Activated CD8-positive, alpha-beta T cell treated with anti-CD3 and anti-CD28 coated beads for 36 hours (primary cell): ENCODE measurements at places on chromosomes 1 and 21.

GRCh38 chr1:164772635-164773034, 213.7 kb downstream of the PBX1 start:
- DNase-seq, result peak; percentile 21

DNA sequence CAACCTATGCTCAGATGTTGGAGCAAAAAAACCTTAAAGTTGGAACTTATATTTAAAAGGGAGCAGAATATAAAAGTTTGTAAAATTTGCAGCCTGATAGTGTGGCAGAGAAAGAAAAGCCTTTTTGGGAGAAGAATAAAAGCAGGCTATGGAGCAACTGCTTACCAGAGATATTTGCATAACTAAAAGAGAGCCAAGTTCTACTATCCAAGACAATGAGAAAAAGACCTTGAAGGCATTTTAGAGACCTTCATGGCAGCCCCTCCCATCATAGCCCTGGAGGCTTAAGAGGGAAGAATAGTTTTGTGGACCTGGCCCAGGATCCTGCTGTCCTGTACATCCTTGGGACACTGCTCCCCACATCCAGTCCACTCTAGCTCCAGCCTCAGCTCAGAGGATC, 312.5 kb upstream of the ZRANB2 start:
- no peak for DNase-seq

DNA sequence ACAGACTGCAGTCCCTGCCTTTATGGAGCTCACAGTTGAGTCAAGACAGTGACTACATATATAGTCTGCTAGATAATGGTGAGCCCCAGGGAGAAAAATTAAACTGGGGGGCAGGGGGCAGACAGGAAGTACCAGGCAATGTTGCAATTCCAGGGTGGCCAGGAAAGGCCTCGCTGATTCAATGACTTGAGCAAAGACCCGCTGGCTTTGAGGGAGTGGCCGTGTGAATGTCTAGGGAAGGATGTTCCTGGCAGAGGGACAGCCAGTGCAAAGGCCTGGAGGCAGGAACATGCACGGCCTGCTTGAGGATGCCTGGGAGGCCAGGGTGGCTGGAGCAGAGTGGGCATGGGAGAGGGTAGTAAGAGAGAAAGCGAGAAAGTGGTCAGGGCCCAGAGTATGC, 23.0 kb upstream of the EPHA8 start:
- no peak for DNase-seq

- DNase-seq, result peak; percentile 32
Observed at GRCh38 chr1:157969697-157970485, 23.6 kb upstream of the KIRREL1 start.

DNA sequence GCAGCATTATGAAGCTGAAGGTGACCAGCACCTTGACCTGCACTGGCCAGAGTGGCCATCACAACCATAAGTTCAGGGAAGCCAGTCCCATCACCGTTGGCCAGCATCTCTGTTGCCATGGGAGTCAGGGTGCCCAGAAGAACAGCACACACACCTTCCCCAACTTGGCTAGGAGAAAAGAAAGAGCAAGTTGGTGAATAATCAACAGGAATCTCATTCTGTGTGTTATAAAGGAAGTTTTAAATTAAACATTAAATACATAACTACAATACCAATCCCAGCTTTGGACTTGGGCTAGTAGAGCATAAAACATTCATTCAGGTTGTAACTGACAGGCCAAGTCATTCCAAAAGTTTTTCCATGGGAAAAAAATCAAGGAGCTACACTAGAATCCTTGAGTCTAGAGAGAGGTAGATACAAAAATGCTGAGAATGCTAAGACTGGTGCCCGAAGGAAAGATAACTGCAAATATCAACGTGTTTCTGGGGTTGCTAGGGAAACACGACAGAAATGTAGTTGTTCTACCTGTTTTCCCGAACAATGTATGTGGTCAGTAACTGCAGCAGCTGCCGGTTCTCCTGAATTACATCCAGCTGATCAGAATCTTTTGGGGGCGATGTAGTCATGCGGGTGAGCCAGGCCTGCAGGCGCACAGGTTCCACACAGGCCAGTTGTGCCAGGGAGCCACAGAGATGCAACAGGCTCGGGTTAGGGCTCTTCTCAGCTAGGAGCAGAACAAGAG, 45.6 kb downstream of the UBR4 start:
- no peak for DNase-seq

- peak; percentile 81 for DNase-seq
Observed at GRCh38 chr1:15948595-15949452, 27.1 kb downstream of the ZBTB17 start.

DNA sequence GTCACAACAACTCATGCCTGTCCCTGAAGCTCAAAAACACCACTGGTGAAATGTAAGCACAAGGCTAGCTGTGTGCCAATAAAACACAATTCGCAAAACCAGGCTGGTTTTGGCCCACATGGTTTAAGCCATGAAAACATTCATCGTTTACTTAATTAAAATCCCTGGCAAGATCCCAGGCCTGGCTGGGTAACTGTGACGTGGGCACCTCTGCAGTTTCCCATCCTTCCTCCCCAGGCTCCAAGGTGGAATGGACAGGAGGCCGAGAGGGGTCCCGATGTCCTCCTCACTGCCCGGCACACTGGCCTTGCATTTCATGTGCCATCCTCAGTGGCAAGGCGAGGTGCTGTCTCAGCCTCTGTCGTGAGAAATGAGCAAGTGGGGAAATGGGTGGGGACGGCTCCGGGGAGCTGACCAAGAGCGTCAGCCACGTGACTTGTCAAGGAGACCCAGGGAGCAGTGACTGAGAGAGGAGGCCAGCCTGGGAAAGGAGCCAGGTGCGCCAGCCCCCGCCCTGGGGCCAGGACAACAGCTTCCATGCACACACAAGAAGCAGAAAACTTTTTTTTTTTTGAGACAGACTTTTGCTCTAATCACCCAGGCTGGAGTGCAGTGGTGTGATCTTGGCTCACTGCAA, 153.1 kb upstream of the RAB4A start:
- DNase-seq, result no peak

DNA sequence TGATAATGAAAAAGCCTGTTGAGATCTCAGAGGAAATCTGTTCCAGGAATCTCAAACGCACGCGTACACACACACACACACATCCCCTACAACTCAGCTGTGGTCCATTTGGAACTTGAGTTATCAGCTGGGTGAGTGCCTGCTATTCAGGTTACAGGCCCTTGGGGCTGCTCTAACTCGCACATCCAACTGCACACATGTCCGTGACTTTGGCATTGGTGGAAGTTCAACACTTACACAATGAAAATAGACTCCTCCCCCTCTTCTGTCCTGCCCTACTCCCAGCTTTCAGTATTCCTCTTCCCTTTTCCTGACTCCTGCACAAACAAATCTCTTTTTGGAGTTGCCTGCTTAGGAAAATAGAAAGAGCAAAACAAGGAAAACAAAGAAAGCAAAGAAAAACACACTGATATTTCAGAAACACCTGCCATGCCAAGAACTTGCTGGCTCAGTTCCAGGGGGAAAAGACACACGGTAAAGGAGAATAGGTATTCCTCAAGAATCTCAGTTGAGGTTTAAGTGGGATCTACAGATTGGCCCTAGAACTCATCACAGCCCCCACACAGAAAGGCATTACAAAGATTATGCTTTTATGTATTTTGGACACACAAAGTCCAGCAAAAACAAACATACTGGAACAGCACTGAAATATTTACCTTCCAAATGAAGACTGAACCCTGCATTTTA, 140.9 kb downstream of the TGFBR3 start:
- no peak for DNase-seq

- no peak for DNase-seq
Observed at GRCh38 chr1:2904191-2904590, 102.7 kb upstream of the TTC34 start.

- DNase-seq, result no peak
Observed at GRCh38 chr1:20654104-20654690, 7.0 kb downstream of the DDOST start.

DNA sequence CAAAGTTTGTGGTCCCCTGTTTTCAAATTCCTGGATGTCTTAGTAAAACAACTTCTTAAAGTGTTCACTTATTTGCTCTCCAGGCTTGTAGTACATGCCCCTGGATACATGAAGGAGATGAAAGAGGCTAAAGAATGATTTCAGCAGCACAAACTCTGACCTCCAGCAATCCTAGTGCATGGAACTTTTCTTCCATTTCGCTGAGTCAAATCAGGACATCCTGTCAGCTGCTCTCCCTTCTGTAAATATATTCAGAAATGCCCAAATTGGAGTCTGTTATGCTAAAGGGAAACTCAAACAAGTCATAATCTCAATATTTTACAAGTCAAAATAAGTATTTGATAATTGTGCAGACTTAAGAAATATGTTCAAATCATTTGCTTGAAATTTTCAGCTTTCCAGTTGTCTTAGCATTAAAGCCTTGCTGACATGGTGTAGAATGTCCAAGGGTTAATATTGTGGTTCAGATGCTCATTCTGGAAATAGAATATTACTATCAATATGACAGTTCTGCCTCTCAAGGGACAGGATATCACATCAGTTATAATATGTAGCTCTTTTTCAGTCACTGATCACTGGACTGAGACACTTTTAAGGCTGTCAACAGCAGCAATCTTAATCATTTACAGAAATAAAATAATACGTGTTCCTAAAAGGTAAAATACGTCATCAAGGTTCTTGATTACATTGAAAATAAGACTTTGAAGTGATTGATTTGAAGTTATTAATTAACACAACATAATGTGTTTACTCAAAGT, 1157.3 kb downstream of the PLA2G4A start:
- no peak for DNase-seq

DNA sequence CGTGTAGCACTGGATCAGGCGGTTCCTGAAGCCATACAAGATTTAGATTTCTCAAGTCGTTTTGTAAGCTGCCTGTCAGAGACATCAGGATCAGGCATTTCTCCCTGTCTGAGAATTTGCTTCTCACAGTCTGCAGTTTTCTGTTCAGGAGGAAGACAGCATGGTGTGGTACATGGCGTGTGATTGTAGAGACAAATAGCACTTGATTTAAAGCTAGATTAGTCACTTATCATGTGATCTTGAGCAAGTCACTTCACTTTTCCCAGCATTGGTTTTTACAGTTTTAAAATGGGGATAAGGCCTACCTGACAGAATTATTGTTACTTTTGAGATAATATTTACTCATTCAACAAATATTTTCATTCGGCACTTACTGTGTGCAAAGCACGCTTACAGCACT, 63.3 kb downstream of the AK4 start:
- DNase-seq, result no peak

GRCh38 chr21:30717105-30717504, 1.5 kb downstream of the KRTAP21-3 start:
- DNase-seq, result no peak

- DNase-seq, result peak; percentile 74
Observed at GRCh38 chr1:226425431-226426031, 17.6 kb upstream of the PARP1 start.

DNA sequence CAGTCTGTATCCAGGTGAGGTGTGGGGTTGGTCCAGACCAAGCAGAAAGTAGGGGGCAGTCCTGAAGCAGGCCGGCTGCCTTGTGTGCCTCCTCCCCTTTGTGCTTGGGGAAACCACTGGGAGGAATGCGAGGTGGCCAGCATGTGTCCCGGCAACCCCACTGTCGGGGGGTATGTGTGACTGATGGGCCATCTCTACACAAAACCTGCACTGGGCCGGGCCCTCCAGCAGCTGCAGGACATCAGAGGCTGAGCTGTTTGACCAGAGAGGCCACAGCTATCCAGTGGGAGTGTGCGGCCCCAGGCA, 33.3 kb downstream of the TMEM51 start:
- DNase-seq, result no peak

DNA sequence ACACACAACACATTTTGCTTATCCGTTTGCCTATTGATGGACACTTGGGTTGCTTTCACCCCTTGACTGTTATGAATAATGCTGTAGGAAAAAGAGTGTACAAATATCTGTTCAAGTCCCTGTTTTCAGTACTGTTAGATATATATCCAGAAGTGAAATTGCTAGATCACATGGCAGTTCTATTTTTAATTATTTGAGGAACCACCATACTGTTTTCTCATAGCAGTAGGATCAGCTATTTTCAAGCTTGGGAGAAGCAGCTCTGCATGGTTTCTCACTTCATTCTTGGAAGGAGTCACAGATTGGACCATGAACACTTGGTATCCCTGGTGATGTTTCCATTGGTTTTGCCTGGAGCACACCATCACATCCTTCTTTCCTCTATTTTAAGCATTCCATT, 114.4 kb upstream of the ZP4 start:
- DNase-seq, result no peak

DNA sequence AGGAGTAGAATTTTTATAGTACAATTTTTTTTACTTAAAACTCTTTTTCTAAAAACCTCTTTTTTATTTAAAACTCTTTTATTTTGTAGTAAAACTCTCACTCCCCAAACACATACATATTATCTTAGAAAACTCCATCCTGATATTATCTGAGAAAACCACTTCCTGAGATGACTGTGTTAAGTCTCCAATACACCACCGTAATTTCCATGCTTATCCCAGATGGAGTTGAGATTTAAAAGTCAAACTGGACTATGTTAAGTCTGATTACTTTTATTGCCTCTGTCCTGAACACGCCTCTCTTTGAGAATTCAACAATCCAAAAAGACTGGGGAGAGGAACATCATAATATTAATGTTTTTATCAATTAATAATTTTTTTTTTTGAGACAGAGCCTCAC, 3.7 kb downstream of the SEC16B start:
- no peak for DNase-seq

DNA sequence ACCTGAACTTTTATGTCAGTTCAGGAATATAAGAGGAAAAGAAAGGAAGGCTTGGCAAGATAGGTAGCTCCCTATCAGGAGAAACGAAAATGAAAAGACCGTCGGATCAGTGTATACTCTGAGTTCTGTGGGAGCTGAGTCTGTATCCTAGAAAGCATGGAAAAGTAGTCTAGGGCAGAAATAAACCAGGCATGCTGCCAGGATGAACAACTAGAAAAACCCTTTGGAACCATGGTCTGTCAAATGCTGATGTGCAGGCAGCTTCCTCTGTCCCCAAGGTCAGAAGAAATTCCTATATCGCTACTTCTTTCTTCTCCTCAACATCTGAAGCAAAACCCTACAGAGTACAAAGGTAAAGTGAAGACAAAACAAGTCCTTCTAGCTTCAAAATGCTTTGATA, 268.8 kb downstream of the ST6GALNAC3 start:
- DNase-seq, result no peak

- DNase-seq, result no peak
Observed at GRCh38 chr1:204456826-204457442, 37.7 kb downstream of the PIK3C2B start.

DNA sequence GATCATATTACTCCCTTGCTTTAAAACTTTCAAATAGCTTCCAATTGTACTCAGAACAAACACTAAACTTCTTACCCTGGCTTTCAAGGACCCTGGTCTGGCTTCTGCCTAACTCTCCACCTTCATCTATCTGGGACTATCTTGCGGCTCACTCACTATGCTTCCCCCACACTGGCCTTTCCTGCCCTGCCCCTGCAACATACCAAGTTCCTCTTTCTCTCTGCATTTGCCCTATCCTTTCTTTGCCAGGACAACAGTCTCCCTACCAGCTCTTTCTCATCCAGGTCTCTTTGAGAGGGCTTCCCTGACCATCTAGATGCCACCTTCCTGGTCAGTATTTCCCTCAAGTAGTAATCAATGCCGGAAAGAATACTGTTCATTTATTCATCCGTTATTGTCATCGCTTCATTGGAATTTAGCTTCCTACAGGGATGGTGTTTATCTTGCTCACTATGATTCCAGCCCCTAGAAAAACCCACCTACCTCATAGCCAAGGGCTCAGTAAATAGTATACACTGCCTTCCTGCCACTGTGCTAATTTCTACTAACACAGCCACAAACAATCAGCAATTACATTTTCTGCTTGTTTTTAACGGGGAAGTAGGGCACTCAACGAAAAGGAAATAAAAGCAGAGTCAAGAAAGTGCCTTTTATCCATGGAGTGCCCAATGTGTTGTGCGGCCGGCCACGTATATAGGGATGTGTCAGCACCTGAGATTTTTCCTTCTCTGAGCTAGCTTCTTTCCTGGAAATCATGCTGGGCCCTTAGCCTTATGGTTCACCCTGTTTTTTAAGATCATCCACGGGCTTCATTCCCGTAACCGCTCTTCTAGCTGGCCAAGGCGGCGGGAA, 521 bp upstream of the CDC7 start:
- DNase-seq, result no peak
